ENCODE measurements at places on chromosomes 16 and 17. TPM values are rescaled to one million over a fixed set of nuclear protein-coding genes. Genes with fewer than 3 reads are reported as not detected.

Gene APOH
- 0.27 TPM for total RNA-seq

Gene ZNF469
- total RNA-seq = 0.05 TPM

DNA sequence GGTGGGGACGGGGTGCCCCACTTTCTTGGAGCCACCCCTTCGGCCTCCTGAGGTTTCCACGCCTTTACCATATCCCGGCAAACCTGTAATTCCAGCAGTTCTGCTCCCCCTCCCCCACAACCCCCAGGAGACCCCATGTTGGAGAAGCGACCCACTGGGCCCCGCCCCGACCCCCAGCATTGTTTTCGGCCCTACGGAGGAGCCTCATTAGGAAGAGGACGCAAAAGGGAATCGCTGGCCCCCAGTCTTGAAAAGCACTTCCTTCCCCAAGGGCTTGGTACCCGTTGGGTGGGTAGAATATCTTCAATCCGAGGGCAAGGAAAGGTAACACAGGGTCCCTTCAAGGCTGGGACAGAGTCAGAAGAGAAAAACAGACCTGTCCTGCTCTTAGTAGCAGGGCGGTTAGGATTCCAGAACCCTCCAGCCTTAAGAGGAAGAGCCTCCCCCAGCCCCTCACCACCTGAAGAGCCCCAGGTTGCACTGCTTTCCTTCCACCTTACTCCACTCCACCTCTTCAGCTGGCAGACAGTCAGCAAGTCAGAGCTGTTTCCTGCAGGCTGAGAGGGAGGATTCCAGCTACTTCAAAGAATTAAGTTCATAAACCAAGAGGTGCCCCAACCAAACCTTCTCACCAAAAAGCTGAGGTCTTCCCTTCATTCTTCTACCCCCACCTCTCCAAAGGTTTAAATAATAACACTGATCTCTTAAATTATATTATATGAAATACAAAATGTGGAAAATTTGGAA is 803 bp upstream of the TLCD2 start:
- H3K4me3 ChIP-seq = peak overlapping the region; percentile 72
- H3K27me3 ChIP-seq = peaks cover 4% of the 10 kb centered on the region
- H3K4me1 ChIP-seq = peaks cover 18% of the 10 kb centered on the region
- no peak for DNase-seq
- peak overlapping the region; percentile 67 for H3K27ac ChIP-seq

DNA sequence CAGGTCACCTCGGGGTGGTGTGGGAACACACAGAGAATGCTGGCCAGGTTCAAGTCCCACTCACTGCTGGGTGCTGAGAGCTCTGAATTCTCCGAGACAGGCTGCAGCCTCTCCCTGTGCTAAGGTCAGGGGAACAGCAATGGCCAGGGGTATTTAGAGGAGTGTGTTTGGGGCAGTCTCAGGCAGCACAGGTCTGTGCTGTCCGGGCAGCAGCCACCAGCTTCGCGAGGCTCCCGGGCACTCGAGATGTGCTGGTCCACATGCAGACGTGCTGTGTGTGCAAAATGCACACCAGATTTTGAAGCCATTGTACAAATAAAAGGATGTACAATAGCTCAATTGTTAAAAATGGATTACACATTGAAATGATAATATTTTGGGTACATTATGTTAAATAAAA is 7.1 kb downstream of the NHERF1 start:
- peaks cover 7% of the 10 kb centered on the region for H3K36me3 ChIP-seq
- no peak overlapping the region for H3K4me3 ChIP-seq
- no peak for DNase-seq
- H3K27me3 ChIP-seq = no peaks in the 10 kb centered on the region
- peaks cover 64% of the 10 kb centered on the region for H3K4me1 ChIP-seq
- H3K27ac ChIP-seq = no peak overlapping the region

- no peaks in the 10 kb centered on the region for H3K4me1 ChIP-seq
- peaks cover 3% of the 10 kb centered on the region for H3K27me3 ChIP-seq
- H3K27ac ChIP-seq = no peak overlapping the region
- peaks cover 2% of the 10 kb centered on the region for H3K36me3 ChIP-seq
- H3K4me3 ChIP-seq = no peak overlapping the region
Observed at GRCh38 chr17:16948587-16949376, 23.1 kb downstream of the TNFRSF13B start.

DNA sequence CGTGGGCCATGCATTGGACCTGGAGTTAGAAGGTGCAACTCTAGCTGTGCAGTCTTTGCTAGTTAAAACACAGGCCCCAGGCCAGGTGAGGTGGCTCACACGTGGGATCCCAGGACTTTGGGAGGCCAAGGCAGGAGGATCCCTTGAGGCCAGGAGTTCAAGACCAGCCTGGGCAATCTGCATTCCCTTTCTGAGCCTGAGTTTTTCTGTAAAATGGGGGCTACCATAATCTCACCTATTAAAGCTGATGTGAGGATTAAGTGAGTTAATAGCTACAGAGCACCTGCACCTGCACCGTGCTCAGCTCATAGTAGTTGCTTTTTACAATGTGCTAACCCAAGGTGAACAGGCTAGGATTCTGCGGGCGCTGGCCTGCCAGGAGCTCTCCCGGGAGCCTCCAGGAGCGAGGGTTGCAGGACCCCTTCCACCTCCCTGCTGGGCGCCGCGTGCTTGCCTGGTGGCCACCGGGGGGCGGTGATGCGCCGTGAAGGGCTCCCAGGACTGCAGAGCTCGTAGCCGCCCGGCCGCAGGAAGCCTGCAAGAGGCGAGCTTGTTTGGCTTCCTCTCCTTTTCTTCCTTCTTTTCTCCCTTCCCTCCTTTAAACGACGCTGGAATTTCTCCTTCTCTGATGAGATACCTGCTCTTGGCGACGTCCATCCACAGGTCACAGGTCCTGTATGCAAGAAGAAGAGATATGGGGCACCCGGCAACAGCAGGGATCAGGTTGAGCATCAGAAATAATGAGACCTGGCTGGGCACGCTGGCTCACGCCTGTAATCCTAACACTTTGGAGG is 51.3 kb downstream of the ZFP90 start:
- DNase-seq = peak; percentile 59
- no peak overlapping the region for H3K4me3 ChIP-seq
- peaks cover 5% of the 10 kb centered on the region for H3K36me3 ChIP-seq
- H3K27ac ChIP-seq = peak overlapping the region; percentile 65

DNA sequence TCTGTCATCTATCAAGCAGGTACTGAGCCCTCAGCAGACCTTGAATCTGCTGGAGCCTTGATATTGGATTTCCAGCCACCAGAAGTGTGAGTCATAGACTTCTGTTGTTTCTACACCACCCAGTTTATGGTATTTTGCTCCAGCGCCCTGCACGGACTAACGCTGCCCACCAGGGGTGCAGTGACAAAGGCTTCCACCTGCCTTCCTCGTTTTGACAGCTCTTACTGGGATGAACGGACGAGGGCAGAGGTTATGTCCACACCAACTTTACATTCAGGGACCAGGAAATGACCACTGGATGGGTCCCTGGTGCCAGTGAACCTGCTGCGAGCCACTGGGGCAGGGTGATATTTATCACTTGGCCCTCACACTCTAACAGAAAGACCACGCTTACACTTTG is 66.6 kb upstream of the CBX4 start:
- H3K4me3 ChIP-seq = no peak overlapping the region
- DNase-seq = no peak
- H3K4me1 ChIP-seq = no peaks in the 10 kb centered on the region
- no peak overlapping the region for H3K27ac ChIP-seq
- no peaks in the 10 kb centered on the region for H3K36me3 ChIP-seq

DNA sequence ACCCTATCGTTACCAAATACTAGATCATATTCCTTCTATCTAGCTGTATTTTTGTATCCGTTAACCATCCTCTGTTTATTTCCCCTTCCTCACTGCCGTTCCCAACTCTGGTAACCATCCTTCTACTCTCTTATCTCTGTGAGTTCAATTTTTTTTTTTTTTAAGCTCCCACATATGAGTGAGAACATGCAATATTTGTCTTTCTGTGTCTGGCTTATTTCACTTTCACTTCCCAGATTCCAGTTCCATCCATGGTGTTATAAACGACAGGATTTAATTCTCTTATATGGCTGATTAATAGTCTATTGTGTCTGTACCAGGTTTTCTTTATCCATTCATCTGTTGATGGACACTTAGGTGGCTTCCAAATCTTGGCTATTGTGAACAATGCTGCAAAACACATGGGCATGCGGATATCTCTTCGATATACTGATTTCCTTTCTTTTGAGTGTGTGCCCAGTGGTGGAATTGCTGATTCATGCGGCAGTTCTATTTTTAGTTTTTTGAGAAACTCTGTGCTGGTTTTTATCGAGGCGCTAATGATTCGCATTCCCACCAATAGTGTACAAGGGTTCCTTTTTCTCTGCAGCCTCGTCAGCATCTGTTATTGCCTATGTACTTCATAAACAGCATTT is 599.6 kb downstream of the TMEM114 start:
- no peak for DNase-seq
- H3K4me3 ChIP-seq = no peak overlapping the region
- H3K4me1 ChIP-seq = peaks cover 9% of the 10 kb centered on the region

GRCh38 chr17:56699186-56699894 is 105.8 kb downstream of the NOG start:
- peaks cover 57% of the 10 kb centered on the region for H3K27me3 ChIP-seq
- no peak overlapping the region for H3K27ac ChIP-seq
- H3K36me3 ChIP-seq = no peaks in the 10 kb centered on the region
- H3K4me1 ChIP-seq = no peaks in the 10 kb centered on the region

DNA sequence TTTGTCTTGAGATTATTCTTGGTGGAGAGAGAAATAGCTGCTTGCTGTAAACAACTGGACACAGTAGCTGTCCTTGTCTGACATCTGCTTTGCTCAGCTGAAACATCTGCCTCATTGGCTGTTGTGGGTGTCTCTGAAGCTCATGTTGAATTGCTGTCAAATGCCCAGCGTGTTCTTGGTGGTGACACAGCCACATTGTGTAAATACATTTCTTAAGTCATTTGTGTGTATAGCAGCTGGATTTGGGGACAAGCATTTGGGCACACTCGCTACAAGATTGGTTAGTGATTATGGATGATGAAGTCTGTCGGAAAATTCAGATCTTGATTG is 5.3 kb downstream of the FAM234A start:
- H3K27me3 ChIP-seq = no peaks in the 10 kb centered on the region
- no peak overlapping the region for H3K4me3 ChIP-seq
- no peak for DNase-seq
- H3K36me3 ChIP-seq = peaks cover 2% of the 10 kb centered on the region
- peaks cover 8% of the 10 kb centered on the region for H3K4me1 ChIP-seq
- H3K27ac ChIP-seq = peak overlapping the region; percentile 11

DNA sequence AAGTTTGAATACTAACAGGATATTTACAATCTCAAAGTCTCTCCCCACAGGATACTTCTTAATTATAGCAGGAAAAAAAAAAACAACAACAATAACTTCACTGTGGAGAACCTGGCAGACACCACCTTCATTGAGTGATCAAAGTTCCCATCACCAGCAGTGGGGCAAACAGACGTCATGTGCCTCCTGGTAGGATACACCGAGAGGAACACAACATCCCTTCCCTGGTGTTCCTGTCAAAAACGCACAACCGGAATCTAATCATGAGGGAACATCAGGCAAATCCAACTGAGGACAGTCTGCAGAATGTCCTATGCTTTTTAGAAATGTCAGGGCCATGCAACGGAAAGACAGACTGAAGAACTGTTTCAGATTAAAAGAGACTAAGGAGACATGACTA is 80.0 kb downstream of the ZFHX3 start:
- peaks cover 32% of the 10 kb centered on the region for H3K4me1 ChIP-seq
- H3K27ac ChIP-seq = no peak overlapping the region
- DNase-seq = no peak
- H3K27me3 ChIP-seq = no peaks in the 10 kb centered on the region

DNA sequence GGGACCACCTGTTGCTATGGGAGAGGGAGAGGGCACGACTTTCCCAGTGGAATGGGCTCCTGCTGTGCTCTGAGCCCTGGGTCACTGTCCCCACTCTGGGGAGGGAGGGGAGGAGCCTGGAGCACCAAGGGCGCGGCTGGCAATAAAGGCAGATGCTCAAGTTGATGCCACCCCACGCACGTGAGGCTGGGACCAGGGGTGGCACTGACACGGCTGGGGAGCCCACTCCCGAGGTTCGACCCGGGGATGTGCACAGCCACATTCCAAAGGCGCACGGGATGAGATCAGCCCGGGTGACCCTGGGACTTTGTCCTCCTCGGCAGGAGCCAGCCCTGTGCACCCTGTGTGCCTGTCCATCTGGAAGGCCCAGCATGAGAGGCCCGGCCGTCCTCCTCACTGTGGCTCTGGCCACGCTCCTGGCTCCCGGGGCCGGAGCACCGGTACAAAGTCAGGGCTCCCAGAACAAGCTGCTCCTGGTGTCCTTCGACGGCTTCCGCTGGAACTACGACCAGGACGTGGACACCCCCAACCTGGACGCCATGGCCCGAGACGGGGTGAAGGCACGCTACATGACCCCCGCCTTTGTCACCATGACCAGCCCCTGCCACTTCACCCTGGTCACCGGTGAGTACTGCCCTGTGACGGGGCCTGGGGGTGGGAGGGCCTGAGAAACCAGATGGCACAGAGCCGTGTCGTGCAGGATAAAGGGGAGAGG is at the start of gene ENPP7:
TSS of gene ENPP7 (plus strand) at position 175 of the 715 bp plus-strand sequence. CDS start at position 372, 197 bp downstream.
- DNase-seq = no peak
- no peaks in the 10 kb centered on the region for H3K36me3 ChIP-seq
- no peak within 1 kb of the TSS for H3K4me3 ChIP-seq
- H3K4me1 ChIP-seq = peaks cover 8% of the 10 kb centered on the region

GRCh38 chr17:40452216-40452787 is 9.1 kb downstream of the IGFBP4 start:
- peaks cover 6% of the 10 kb centered on the region for H3K27me3 ChIP-seq
- peaks cover 3% of the 10 kb centered on the region for H3K36me3 ChIP-seq
- H3K27ac ChIP-seq = no peak overlapping the region
- DNase-seq = no peak
- no peak overlapping the region for H3K4me3 ChIP-seq

GRCh38 chr17:79191270-79191934 is 116.8 kb downstream of the ENGASE start:
- H3K27me3 ChIP-seq = peaks cover 77% of the 10 kb centered on the region
- H3K4me3 ChIP-seq = no peak overlapping the region
- no peaks in the 10 kb centered on the region for H3K4me1 ChIP-seq
- no peak for DNase-seq

Gene MPG
- total RNA-seq = 32.4 TPM

DNA sequence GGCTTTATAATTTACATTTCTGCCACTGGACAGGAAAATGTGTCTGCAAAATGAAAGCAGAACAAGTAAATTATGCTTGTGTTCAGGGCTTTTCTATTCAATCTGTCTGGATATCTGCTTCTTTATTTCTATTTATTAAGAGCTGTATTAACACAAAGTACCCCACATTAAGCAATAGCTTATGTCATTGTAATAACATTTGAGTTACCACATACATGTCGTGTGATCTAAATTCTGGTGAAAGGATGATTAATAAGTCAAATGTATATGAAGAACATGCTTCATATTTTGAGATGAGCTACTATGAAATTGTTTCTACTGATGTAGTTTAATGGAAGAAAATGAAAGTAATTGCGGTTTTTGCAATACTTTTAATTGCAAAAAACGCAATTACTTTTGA is 238.2 kb downstream of the KCNJ2 start:
- no peak overlapping the region for H3K27ac ChIP-seq
- no peak for DNase-seq
- no peaks in the 10 kb centered on the region for H3K36me3 ChIP-seq
